ENCODE measurements at places on chromosomes 2 and 18.
A peak's percentile ranks its signal among the peaks of the same experiment; 100 is the strongest.

- DNase-seq: peak; percentile 54
Measured at GRCh38 chr2:8003462-8004075, 678.3 kb upstream of the ID2 start.

DNA sequence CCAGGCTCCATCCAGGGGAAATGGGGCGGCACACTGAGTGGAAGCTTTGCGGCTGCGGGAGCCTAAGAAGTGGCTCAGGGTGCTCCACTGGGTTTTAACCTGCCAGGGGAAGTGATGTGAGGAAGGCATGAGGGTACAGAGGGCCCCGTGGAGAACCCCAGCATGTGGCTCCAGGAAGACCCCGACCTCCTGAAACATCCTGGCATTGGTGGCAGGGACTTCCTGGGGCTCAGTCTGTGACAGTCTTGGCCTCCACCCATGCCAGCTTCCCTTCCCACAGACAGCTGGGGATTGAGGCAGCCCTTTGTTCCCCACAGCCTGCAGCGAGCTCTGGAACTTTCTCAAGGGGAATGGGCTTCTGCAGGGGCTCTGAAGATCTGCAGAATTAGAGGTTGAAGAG is 146.6 kb downstream of the TNS1 start:
- DNase-seq: no peak

- DNase-seq: peak; percentile 73
Measured at GRCh38 chr2:188725746-188726360, 248.3 kb upstream of the COL3A1 start.

DNA sequence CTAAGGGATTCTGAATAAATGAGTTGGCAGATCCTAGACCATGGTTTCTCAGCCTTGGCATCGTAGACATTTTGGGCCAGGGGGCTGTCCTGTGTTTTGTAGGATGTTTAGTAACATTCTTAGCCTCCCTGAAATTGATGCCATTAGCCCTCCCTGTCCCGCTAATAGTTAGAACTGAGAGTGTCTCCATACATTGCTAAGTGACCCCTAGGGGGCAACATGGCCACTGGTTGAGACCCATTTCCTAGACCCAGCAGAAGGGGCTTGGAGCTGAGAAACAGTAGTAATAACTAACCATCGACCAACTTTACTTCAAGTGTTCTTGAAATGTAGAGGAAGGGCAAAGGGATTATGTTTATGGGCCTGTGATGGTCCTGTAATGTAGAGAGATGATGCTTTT is 40.8 kb downstream of the KCMF1 start:
- no peak for DNase-seq

DNA sequence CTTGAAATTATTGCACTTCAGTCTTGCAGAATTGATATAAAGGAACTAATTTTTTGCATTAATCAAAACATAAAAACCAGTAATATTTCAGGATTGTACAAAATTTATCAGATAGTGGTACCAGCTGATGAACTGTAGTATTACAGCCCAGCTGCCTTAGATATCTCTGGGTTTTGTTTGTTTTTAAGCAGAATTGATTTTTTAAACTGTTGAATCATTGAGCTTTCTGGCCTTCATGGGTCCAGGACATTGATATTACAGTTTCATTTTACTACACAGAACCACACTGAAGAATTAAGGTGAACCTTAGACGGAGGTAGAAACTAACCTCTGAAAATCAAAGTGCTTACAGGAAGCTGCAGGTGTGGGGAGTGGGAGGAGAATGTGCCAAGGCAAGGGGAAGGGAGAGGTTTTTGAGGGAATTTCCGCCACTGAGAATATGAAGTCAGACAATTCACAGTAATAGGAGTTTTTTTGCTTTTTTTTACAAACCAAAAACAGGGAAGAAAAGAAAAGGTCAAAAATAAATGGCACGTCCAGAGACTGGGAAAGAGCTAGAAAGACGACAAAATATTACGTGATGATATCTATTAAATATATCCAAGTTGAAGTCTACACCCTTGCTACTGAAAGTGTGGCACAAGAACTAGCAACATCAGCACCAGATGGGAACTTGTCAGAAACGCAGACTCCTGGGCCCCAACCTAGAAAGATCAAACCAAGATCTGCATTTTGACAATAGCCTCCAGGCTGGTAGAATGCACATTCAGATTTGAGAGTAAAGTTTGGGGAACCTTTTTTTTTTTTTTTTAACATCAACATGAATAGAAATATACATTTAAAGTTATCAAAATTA is 40.8 kb upstream of the SPAG16 start:
- no peak for DNase-seq

DNA sequence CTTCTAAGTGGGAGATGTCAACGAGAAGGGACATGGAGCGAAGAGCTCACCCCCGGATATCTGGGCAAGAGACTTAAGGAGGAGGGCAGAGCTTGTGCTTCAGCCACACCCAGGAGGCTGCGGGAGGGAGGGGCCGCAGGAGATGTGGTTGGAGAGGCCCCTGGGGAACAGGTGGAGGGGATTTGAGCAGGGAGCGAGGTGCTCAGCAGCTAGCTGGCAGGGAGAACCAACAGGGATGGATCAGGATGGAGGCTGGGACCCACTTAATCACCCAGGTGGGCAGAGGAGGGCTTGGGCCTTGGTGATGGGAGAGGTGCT is 78.3 kb downstream of the MBP start:
- DNase-seq: no peak

DNA sequence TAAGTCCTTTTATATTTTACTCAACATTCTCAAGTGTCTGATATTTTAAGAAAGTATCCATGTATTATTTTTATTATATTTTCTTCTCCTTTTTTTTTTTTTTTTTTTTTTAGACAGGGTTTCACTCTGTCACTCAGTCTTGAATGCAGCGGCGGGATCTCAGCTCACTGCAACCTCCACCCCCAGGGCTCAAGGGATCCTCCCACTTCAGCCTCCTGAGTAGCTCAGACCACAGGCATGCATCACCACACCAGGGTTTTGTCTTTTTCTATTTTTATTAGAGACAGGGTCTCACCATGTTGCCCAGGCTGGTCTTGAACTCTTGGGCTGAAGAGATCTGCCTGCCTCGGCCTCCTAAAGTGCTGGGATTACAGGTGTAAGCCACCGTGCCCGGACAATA is 212.1 kb downstream of the TCF4 start:
- no peak for DNase-seq

DNA sequence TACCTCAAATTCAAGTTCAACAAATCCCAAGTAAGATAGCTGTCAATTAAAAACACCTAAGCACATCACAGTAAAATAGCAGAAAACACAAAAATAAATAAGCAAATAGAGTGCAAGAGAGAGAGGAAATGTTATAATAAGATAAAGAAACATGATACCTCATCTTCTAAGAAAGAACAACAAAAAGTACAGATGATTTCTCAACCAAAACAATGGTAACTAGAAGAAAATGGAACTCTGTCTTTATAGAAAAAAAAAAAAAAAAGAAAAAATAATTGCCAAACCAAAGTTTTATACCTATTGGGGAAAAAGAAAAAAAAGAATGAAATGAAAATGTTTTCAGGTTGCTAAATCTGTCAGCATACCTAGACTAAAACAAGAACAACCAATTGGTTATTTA is 1253.5 kb upstream of the CDH2 start:
- DNase-seq: no peak

DNA sequence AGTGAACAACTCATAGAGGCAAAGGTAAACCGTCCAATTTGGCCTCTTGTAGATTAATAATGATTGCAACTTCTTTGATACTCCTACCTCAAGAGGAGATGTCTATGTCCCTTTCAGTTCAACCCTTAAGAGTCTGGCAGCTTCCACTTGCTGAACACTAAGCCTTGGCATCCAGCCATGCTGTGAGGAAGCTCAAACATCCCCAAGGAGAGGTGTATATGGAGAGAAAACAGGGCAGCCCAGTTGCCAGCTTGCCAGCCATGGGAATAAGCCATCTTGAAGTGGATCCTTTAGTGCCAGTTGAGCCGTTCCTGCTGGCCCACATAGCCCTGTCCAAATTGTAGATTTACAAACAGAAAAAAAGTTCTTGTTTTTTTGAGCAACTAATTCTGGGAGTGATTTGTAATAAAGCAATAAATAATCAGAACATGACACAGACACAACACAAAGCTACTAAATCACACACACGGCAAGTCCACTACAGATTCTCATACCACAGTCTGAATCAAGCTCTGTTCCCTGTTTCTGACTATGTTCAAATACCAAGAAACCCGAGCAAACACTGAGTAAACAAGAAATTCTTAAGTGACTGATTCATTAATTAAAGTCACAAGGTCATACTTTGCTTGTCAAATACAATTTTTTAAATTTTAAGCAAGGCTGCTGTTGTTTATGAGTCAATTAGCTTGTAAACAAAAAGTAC is 96.1 kb downstream of the PID1 start:
- DNase-seq: peak; percentile 29

GRCh38 chr2:147288131-147288530 is 556.7 kb upstream of the ACVR2A start:
- DNase-seq: no peak
